Stimulated activated CD4-positive, alpha-beta T cell treated with anti-CD3 and anti-CD28 coated beads, Interleukin-15, amount 100 ng/mL, for 1 hour (primary cell): ENCODE measurements at places on chromosomes 5 and 9.

- DNase-seq: peak; percentile 31
Observed at GRCh38 chr5:140632366-140633020, 482 bp downstream of the CD14 start.

- no peak for DNase-seq
Observed at GRCh38 chr5:156149213-156149612, 177.8 kb upstream of the SGCD start.

- DNase-seq: no peak
Observed at GRCh38 chr5:167489202-167489601, 802.2 kb upstream of the WWC1 start.

DNA sequence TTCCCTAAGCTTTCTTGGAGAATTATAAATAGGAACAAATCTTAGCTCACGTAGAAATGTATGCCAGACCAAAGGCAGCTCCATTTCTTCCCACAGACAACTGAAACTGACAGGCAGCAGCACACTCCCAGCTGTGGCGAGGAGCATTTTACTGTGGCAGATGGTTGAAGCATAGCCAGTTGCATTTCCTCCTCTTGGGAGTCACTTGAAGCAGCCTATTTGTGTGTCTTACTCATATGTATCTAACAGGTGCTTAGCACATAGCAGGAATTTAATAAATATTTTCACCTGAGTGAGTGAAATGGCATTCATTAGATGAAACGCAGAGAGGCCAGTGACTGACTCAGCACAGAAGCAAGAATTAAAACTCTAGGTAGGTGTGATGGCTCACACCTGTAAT, 12.3 kb upstream of the MTMR12 start:
- DNase-seq: no peak
